T47D (cell line): ENCODE measurements at places on chromosomes 3 and 15.
A peak's percentile ranks its signal among the peaks of the same experiment; 100 is the strongest.

GRCh38 chr3:52246728-52247408 lies 1.3 kb downstream of the PPM1M start:
- DNase-seq: no peak

GRCh38 chr3:158532099-158532734 lies 38.8 kb upstream of the MLF1 start:
- peak; percentile 75 for DNase-seq

DNA sequence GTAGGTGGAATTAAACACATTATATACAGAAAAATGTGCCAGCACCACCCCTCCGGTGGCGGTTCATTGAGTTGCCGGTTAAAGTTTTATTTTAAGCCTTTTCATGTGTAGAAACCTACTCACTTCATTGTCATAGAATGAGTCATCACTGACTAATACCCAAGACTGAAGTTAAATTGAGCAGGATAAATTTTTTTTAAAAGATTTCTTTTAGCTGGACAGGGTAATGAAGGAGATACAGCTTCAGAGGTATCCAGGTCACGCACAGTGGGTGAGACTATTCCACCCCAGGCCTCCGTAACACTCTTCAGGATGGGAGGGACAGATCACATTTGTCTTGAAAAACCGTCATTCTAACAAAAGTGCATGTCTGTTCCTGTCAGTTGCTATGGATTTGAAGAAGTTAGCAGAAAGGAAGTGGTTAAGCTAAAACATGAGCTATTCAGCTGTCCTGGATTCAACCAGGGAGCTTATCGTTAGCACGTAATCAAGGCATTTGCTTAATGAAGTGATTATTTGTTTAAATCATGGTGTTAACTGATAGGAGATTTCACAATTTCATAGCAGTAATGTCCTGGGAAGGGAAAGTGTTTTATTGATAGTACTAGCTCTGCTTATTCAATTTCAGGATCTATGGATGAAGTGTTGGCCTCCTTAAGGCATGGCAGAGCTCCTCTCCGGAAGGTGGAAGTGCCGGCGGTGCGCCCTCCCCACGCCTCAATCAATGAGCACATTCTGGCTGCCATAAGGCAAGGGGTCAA lies 23.4 kb downstream of the WHAMM start:
- no peak for DNase-seq

DNA sequence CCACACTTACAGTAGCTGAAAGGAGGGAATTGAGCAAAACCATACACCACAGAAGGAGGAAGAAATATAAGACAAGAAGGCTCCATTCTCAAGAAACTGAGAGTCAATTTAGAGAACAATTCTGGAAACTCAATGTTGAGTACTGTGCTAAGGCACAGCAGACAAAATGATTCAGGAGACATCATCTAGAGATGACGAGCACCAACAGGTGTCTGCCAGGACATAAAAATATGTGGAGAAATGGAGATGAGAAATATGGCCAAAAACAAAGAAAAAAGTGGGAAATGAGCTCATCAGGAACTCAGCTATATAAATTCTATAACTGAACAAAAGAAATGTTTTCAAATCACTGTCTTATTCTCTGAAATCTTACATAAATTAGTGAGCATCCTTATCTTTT lies 343.7 kb downstream of the ERC2 start:
- DNase-seq: no peak

- DNase-seq: no peak
These were observed 21.6 kb downstream of the QTRT2 start for GRCh38 chr3:114078126-114078525.

DNA sequence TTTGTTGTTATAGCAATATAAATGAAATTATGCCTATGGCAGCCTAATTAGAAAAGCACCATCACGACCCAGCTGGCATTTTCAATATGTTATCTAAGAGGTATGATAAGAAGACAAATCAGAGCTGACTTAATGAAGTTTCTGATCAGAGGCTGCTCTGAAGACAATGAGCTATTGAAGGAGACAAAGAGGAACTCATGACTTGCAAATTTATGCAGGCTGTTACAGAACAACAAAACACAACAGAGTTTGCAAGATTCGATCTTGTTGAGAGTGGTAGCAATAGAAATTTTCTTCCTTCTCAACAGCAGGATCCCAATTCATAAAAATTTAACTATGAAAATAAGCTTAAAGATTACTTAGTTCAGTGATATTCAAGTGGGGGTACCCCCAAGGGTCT lies 7.7 kb downstream of the CCDC54 start:
- no peak for DNase-seq

- DNase-seq: no peak
These were observed 3.0 kb upstream of the BUB1B start for GRCh38 chr15:40157778-40158447.

- no peak for DNase-seq
These were observed 60.7 kb downstream of the BDH1 start for GRCh38 chr3:197495059-197495455.

GRCh38 chr3:131503320-131503635 lies 507 bp upstream of the MRPL3 start:
- no peak for DNase-seq

- no peak for DNase-seq
These were observed 95.6 kb downstream of the RFX7 start for GRCh38 chr15:56148064-56148463.

- DNase-seq: no peak
These were observed 50.2 kb downstream of the CDCP1 start for GRCh38 chr3:45095916-45096526.

DNA sequence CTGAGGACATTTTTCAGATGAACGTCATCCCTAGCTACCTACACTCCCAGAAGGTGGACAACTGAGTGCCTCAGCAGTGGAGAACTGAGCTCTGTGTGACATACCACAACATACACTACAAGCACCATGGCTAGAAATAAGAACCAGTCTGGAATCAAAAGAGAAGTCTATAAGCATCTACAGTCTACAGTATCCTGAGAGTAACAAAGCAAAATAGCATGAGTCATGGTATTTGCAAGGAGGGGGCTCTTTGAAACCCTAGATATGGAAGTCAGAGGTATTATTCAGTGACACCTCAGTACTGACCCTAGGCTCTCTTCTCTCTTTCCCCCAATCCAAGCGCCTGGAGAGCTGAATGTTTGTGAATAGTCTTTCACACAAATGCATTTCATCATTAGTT lies 87.5 kb downstream of the TNIK start:
- DNase-seq: no peak

GRCh38 chr3:194268654-194269512 lies 82.2 kb downstream of the CPN2 start:
- no peak for DNase-seq

- DNase-seq: no peak
These were observed 128.3 kb downstream of the MAP2K5 start for GRCh38 chr15:67670647-67671305.

DNA sequence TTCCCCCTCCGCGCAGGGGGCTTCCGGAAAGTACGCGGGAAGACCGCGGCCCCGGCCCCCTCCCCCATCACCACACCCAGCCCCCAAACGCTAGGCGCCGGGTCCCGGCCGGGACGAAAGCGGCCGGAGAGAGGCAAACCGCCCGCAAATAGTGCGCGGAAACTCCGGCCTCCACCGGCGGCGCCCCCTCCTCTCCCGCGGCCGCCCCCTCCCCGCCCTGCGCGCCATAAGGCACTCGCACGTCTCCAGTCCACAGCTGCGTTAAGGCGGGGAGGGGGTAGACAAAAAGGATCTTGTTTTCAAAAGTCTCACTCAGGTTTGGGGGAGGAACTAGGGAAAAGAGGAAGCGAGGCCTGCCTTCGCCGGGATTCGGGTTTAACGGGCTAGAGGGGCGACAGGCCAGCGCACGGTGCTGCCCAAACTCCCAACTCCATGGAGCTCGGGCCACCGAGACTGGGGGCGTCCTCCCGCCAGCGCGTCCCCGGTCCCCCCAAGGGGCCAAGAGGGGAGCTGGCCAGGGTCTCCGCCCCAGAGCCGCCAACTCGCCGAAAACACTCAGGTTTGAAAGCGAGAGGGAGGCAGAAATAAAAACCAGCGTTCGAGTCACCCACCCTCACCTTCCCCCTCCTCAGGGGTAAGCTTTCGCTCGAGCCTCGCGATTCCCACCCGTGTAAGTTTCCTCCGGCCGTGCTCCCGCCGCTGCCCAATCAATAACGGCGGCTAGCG lies 1.8 kb downstream of the ANP32A start:
- DNase-seq: peak; percentile 49

DNA sequence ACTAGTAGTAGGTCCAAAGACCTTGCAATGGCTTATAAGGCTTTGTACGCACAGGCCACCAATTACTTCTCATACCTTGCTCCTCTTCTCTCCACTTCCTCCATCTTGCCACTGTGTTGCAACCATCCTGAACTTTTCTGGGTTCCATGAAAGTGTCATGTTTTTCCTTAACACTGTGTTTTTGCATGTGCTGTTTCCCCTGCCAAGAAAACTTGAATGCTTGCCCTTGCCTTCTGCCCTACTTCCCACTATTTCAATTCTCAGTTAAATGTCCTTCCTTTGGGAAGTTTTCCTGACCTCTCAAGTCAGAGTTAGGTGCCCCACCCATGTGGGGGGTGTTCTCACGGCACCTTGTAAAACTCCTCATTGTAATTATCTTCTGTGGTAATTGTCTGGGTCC lies 182.8 kb downstream of the THRB start:
- DNase-seq: no peak

- no peak for DNase-seq
These were observed 199.7 kb downstream of the ARRDC4 start for GRCh38 chr15:98160236-98160635.
